ENCODE measurements at places on chromosomes 12 and 14. TPM values are rescaled to one million over a fixed set of nuclear protein-coding genes. Genes with fewer than 3 reads are reported as not detected.

The CATSPERB gene
- polyA plus RNA-seq: not detected

The AKAP6 gene
- 7.0 TPM for polyA plus RNA-seq

The TMEM233 gene
- polyA plus RNA-seq: 0.36 TPM

The FBRSL1 gene
- 59.3 TPM for polyA plus RNA-seq

The PA2G4 gene
- 169 TPM for polyA plus RNA-seq

The RTL1 gene
- 0.15 TPM for polyA plus RNA-seq

The TSPAN8 gene
- 5.5 TPM for polyA plus RNA-seq

The SLC2A3 gene
- polyA plus RNA-seq: 19.7 TPM

The SIRT4 gene
- polyA plus RNA-seq: 2.0 TPM

The BICDL1 gene
- polyA plus RNA-seq: 22.9 TPM

The SLC6A15 gene
- 2.5 TPM for polyA plus RNA-seq

The TMEM229B gene
- 15.3 TPM for polyA plus RNA-seq

The SLC6A13 gene
- 4.3 TPM for polyA plus RNA-seq

The OR6C3 gene
- not detected for polyA plus RNA-seq

The STAC3 gene
- 1.9 TPM for polyA plus RNA-seq

The IFI27L2 gene
- polyA plus RNA-seq: 94.8 TPM

The FLVCR2 gene
- polyA plus RNA-seq: 2.1 TPM

The GZMH gene
- 1.7 TPM for polyA plus RNA-seq

The CELA1 gene
- polyA plus RNA-seq: not detected

The CABP1 gene
- polyA plus RNA-seq: 103 TPM

The SMCO2 gene
- 0.39 TPM for polyA plus RNA-seq

The GPR132 gene
- 0.14 TPM for polyA plus RNA-seq

The PCED1B gene
- polyA plus RNA-seq: 0.39 TPM

The OTOGL gene
- 0.39 TPM for polyA plus RNA-seq

The SLC38A4 gene
- not detected for polyA plus RNA-seq

The NRIP2 gene
- polyA plus RNA-seq: 8.9 TPM

The GPR84 gene
- polyA plus RNA-seq: not detected

The TAS2R7 gene
- not detected for polyA plus RNA-seq

The TBX5 gene
- not detected for polyA plus RNA-seq

The SLC25A47 gene
- 0.27 TPM for polyA plus RNA-seq

The SLC35F4 gene
- polyA plus RNA-seq: 0.83 TPM

The DAO gene
- 0.78 TPM for polyA plus RNA-seq

The OTUB2 gene
- polyA plus RNA-seq: 1.5 TPM

The CDKN3 gene
- polyA plus RNA-seq: 39.5 TPM

The MYF6 gene
- polyA plus RNA-seq: not detected

The TSPAN31 gene
- polyA plus RNA-seq: 38.4 TPM
